ENCODE measurements at places on chromosomes 13 and 19.
A peak's percentile ranks its signal among the peaks of the same experiment; 100 is the strongest.

DNA sequence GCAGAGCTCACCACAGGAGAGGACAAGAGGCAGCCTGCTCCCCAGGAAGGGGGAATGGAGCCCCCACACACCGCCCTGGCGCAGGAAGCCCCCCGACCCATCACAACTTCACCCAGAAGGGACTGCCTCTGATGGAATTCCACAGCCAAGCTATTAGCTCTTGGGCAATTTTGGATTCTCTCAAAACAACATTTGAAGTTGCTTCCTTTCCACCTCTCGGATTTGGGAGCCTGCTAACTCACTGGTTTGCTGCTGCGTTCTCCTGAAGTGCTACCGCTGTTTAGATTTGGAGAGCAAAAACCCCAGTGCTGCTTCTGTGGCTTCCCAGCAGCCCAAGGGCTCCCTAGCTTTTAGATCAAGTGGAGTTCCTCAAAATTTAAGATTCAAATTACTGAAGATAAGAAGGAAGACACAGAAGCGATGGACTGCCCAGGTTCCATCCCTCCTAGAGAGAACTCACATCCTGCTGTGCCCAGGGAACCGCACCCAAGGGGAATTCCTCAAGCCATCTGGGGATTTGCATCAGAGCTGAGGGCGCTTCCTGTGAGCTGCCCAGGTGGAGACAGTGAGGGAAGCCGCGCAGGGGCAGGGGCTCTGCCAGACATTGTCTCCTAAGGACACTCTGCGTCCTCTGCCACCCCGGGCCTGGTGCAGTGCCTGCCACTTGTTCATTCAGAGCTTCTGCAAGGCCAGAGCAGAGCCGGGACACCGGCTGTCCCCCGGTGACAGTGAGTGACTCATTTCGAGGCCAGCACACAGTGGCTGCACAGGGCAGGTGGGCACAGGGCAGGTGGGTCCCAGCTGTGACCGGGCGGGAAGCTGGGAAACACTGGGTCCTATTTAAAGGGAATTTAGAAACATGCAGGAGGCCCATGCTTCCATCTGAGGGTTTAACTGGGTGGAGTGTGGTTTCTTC lies 45.5 kb downstream of the COL4A1 start:
- no peak for DNase-seq

- no peak for DNase-seq
Measured at GRCh38 chr13:25920931-25921330, 130.9 kb downstream of the SHISA2 start.

- DNase-seq: no peak
Measured at GRCh38 chr19:5036698-5037563, 68.0 kb downstream of the KDM4B start.

GRCh38 chr13:27487776-27488175 lies 37.4 kb upstream of the MTIF3 start:
- DNase-seq: no peak

DNA sequence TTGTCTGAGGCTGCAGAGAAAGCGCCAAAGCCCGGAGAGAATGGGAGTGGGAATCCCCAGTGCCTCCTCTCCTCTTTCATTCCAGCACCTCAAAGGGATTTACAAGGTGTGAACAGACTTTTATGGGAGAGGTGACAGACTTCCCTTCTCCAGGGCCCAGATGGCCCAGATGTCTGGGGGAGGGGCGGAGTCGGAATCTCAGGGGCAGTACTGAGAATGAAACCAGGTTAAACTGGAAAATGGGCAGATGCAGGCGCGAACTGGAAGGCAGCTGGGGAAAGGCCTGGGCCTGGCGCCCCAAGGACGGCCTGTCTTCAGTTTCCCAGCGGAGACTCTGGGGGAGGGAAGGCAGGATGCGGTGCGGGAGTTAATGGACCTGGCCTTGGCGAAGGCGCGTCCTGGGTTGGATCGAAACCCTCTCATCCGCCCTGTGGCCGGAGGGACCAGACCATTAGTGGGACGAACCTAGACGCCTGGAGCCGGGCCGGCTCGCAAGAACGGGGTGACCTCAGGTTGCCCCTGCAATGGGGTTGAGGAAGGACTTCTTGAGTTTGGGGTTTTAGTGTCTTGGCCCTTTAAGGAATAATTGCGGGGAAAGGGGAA lies 592 bp upstream of the TRIP10 start:
- no peak for DNase-seq

GRCh38 chr13:72585254-72585653 lies 142.2 kb downstream of the MZT1 start:
- DNase-seq: no peak

DNA sequence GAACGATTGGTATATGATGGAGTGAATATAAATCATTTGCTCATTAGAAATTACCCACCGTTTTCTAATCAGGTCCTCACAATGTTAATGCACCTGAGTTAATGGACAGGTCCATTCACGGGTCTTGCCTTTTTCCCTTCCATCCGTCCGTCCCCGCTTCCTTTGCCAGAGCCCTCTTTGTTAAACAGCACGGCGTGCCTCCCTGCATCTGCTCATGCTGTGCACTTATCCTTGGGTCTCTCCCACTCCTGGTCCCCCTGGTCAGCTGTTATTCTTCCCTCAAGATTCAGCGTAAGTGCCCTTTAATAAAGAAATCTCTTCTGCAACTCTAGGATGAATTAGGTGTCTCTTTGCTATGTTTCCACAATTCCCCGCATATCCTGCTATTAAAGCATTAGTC lies 324.5 kb downstream of the DNAJC15 start:
- no peak for DNase-seq

DNA sequence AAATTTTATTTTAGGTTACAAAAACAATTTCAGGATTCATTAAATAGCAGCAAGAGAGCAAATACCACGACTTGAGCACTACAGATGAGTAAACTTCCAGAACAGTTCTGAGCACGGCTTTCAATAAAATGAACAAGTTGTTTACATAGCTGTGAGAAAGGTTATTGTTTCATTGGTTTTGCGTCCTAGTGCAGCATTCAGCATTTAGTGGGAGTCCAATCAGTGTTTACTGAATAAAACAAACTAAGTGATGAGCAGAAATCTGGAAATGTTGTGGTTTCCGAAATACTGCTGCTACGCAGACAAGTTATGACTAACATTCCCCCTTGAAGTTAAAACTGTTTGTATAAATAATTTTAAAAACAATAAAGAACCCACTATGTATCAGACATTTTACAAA lies 251.5 kb upstream of the STARD13 start:
- no peak for DNase-seq

DNA sequence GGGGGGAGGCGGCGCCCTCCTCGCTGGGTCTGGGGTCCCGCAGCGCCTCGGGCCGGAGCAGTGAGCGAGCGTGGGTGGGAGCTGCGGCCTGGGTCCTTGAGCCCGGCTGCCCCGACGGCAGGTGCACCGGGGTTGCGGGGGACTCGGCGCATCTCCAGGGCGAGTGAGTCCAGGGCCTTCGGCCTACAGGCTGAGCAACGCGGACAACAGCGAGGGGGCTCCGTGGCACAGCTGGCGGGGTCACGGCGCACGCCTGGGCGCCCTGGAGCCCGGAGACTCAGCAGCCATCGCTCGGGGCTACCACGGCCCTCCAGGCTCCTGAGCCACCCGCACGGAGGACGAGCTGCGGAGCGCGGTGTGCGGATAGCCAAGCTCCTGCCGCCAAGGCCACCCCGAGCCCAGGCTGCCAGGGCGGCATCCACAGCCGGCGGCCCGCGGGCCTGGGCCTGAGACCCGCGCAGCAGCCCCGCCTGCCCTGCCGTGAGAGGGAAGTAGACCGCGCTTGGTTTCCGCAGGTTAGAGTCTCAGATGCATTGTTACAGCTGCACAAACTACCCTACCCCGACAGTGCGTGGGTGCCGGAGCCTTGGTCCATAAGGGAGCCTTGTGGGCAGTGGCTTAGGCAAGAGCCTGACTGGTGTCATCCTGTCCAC lies 253.9 kb upstream of the SGCG start:
- no peak for DNase-seq

DNA sequence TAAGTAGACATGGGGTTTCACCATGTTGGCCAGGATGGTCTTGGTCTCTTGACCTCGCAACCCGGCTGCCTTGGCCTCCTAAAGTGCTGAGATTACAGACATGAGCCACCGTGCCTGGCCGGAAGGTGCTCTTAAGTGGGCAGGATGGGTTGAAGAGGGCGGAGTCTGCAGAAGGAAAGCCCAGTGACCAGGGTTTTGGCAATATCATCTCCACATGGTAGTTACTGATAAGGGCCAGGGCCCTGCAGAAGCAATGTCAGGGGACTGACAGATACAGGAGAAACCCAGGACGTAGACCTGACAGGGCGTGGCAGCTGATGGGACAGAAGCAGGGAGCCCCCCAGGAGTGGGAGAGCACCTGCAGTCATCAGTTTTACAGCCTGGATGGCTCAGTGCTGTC lies 45.7 kb upstream of the RNF113B start:
- no peak for DNase-seq

DNA sequence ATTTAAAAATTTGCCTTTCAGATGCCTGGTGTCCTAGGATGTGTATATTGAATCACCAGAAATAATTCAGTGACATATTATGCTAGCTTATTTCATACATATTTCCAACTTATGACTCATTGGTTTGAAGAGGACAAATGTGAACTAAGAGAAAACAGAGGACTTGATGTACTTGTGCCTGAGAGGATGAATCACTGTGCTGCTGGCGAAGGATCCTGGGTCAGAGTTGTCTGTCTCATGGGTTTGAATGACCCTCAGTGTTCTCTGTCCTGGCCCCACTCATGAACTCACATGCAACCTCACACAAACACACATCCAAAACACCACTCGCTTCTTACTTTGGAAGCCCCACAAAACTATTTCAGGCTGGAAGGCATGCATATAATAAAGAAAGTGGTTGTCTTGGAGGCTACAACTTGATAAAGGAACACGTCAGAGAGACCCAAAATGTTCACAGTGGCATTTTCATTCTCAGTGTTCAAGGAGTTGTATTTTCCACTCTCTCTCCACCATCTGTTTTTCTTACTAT lies 129.0 kb upstream of the SPRY2 start:
- peak; percentile 9 for DNase-seq

- DNase-seq: no peak
Measured at GRCh38 chr13:28569886-28570285, 75.0 kb upstream of the FLT1 start.

GRCh38 chr13:94712287-94712811 lies at the start of gene SOX21:
Gene SOX21, minus strand, starts transcription at chr13:94712545. Its CDS starts 496 bp downstream, at chr13:94712049.
- no peak for DNase-seq

GRCh38 chr13:48505012-48505411 lies 27.9 kb downstream of the RCBTB2 start:
- no peak for DNase-seq

GRCh38 chr13:112068540-112069060 lies 1.7 kb downstream of the SOX1 start:
- DNase-seq: no peak

GRCh38 chr13:102128216-102128810 lies 273.5 kb downstream of the FGF14 start:
- DNase-seq: no peak

DNA sequence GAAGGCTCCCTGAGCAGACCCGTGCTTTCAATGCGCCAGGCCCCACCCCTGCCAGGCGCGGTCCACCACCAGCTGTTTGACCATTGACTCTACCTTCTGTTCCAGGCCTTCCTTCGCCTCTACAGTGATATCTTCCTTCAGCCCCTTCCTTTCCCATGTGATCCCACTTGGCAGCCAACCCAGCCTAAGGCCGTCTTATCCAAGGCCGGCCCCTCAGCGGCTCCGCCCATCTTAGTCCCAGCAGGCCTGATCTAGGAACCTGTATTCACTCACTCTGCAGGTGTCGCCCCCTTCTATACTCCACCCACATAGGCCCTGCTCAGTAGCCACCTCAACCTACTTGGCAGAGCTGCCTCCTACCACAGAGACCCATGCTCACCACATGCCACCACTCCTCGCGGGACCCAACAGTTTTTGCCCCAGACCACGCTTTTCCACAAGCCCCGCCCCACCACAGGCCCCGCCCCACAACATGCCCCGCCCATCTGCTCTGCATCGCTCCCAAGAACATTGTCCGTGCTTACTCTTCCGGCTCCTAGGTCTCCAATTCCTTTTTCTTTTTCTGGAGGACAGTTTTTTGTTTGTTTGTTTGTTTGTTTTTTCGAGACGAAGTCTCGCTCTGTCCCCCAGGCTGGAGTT lies 2.9 kb downstream of the RASIP1 start:
- peak; percentile 53 for DNase-seq

DNA sequence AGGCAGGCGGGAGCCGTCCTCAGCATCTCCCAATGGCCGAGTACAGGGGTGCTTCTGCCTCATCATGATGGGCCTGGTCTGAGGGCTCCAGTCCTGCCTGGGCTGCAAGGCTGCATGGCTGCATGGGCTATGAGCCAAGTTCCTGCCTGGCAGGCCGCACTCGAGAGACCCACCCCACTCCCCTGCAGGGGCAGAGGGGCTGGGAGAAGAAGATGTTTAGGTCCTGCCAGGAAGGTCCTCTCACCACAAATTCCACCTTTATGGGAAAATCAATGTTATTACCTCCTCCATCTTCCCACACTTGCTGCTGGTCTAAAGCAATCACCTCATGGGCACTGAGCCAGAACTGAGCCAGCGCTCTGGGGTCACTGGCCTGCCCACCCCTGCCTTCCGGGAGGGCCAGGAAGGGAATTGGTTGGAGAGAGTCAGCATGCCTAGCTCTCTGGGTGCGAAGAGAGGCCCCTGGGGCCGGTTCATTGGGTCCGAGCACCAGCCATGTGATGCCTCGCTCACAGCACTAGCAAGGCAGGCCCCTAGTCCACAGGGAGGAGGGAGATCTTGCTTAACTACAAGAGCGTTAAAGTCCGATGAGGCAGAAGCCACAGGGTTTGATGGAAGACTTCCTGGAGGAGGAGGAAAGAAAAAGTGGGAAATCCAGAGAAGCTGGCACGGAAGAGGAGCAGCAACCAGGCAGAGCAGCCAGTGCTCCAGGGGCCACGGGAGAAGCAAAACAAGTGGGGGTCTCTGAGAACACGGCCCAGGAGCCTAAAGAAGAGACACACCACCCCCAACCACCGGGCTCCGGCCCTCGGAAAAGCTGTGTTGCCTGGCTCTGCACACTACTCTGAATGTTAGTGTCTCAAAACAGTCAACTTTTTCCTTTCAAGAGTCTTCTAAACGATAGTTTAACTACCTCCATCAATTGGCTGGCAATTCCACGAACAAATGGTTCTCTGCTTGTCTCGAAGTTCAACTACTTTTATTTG lies 63.1 kb downstream of the CEBPG start:
- no peak for DNase-seq

- no peak for DNase-seq
Measured at GRCh38 chr13:103430368-103430767, 364.2 kb upstream of the SLC10A2 start.

GRCh38 chr13:19952850-19953249 lies 5.7 kb upstream of the ZMYM2 start:
- no peak for DNase-seq

- DNase-seq: no peak
Measured at GRCh38 chr19:56720281-56720680, 48.7 kb upstream of the ZNF835 start.

DNA sequence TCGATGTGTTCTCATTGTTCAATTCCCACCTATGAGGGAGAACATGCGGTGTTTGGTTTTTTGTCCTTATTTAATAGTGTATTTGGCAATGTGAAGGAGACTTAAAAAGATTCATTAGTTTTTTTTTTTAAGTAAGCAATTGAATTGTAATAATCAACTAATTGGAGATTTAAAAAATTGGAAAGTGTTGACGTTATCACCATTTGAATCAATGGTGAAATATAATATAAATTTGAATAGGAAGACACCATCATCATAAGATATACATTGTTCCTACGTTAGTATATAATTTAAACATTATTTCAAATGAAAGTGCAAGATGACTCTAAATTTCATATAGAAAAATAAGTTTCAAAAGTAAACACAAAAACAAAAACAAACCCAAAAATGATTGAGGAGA lies 2858.1 kb upstream of the PCDH20 start:
- DNase-seq: no peak

- no peak for DNase-seq
Measured at GRCh38 chr19:45471111-45471930, 3.5 kb downstream of the FOSB start.

Measured in SW480 (cell line).